ENCODE measurements at places on chromosomes 3 and 15.

GRCh38 chr15:64634576-64635498 lies 140.6 kb downstream of the RBPMS2 start:
- DNase-seq = peak; percentile 84

- DNase-seq = no peak
Observed at GRCh38 chr3:124587053-124587408, 143.2 kb upstream of the UMPS start.

DNA sequence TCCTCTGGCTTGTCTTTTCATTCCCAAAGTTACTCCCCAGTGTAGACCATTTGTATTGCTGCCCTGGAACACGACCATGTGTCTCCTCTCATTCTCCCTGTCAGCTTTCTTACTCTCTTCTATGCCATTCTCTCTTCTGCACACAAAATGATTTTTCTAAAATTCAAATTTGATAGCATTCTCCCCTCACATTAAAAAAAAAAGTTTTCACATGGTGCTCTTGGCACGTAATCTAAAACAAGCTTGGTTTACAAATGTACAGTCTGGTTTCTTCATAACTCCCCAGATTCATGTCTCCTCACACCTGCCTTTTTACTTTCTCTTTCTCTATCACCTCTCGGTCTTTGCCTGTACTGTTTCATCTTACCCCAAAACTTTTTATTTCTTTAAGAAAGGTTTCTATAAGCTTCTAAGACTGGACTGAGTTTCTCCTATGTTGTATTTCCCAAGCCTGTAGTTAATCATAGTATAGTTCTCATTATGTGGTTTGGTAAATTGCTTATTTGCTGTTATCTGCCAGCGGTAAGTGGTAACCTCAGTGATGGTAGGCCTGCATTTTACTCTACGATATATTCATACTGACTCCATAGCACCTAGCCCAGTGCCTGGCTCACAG lies 31.2 kb downstream of the BCHE start:
- no peak for DNase-seq

DNA sequence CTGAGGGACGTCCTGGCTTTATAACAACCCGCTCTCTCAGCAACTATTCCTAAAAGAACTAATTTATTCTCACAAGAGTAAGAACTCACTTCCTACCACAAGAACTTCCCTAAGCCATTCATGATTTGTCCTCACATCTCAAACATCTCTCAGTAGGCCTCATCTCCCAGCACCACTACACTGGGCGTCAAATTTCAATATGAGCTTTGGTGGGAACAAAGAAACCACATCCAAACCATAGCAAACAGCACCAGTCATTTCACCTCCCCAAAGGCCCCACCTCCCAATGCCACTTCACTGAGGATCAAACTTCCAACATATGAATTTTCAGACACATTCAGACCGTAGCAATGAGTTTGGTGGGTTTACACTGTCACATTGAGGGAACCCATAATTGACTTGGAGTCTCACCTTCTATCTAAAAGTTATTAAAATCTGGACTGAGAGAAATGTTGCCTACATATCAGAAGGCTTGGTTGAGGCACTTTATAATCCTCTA lies 116.4 kb upstream of the AGBL1 start:
- peak; percentile 16 for DNase-seq

GRCh38 chr3:58099865-58100264 lies 91.6 kb downstream of the FLNB start:
- DNase-seq = no peak

- peak; percentile 50 for DNase-seq
Observed at GRCh38 chr15:86743283-86743903, 663.7 kb downstream of the AGBL1 start.

- no peak for DNase-seq
Observed at GRCh38 chr3:150077581-150078247, 107.0 kb upstream of the PFN2 start.

GRCh38 chr3:7669641-7670040 lies 808.7 kb downstream of the GRM7 start:
- DNase-seq = no peak

DNA sequence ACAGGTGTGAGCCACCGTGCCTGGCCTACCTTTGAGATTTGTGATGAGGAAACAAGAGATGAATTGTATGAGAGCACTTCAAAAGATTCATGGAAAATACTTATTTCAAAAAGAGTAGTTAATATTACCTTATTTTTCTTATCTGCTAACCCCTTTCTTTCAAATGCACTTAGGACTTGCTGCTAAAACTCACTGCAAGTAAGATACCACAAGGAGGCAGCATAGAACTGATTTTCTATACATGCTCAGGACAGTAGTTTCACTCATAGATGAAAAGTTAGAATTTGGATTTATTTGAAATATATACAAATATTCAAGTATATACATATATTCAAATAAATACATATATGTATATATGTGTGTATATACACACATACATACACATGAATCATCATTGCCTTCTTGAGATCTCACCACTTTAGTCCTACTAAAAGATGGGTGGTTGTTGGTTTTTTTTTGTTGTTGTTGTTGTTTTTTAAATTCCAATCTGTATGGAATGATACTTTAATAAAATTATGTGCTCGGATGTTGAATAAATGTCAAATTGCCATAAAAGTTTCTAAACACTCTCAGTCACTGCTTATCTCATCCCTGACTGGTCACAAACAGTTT lies 2.4 kb downstream of the CCNDBP1 start:
- peak; percentile 60 for DNase-seq

- DNase-seq = no peak
Observed at GRCh38 chr15:40082195-40082883, 26.3 kb downstream of the BMF start.

DNA sequence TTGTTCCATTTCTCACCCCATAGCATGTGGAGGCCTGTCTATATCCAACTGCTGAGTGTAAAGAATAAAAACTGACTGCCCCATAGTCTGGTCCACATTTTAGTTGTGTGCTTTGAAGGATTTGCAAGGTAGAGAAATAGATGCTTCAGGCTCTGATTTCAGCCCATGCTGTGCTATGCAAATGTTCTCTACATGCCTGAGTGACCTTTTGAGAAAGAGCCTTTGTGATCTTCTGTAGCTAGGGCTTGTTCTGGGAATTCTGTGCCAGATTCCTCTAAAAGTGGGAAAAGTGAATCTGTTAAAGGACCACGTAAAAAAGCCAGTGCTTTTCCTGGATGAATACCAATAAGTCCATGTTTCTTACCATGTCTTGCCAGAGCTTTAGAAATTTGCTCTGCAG lies 5.2 kb downstream of the KCTD6 start:
- no peak for DNase-seq

DNA sequence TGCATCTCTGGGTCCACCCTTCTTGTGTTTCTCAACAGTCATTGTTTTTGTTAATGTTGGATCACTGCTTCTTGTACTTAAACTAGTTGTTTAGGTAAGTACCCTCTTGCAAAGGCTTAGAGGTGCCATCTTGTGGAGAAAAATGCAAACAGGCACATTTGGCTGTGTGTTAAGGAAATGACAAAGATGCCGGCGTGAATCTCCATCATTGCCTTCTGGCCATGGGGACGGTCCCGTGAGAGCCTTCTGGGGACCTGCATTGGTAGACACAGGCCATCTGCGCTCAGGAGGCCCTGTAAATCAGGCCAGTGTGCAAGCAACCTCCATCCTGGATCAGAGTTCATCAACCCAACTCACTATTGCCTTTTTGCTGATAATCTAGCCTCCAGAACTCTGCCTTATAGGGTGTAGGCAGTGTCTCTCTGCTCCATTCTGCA lies 158.6 kb upstream of the NR2E3 start:
- peak; percentile 62 for DNase-seq

DNA sequence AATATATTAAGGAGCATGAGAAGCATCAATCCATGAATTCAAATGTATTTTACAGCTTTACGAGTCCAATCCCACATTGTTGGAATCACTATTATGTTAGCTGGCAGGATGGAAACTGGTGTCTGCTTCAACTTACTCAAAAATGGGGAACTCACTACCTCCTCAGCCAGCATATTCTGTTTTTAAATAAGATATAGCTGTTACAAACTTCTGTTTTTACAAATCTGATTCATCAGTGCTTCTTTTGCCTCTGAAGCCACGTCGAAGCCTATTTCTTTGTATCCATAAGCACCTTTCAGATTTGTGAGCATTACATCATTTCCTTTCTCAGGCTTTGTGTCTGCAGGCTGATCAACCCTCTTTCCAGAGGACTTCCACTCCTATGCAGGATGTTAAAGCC lies 105.9 kb downstream of the TPRG1 start:
- peak; percentile 82 for DNase-seq

DNA sequence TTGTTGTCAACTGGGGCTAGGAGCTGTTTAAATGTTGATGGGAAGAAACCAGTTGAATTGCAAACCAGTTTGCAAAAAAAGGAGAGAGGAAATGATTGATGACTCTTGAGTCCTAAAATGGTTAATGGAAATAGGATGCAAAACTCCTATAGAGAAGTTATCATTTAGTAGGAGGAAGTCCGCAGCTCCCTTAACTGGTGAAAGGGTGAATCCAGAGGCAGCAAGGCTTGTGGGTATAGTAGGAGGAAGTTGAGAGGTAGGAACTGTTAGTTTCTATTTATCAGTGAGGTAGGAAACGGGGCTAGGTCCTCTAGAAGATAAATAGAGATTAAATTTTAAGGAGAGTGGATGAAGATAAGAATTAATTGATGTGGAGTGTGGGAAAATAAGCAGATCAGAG lies 15.4 kb downstream of the IREB2 start:
- DNase-seq = no peak

- DNase-seq = no peak
Observed at GRCh38 chr3:143187111-143187510, 67.5 kb downstream of the CHST2 start.

Data from activated CD4-positive, alpha-beta T cell treated with anti-CD3 and anti-CD28 coated beads, Interleukin-10, Interleukin-2, amounts not matched to agents 100 ng/mL and 50 ng/mL, durations not matched to agents 16 hours and 8 hours (primary cell).